Activated T-cell treated with anti-CD3 and anti-CD28 coated beads, Interleukin-2, amount 50 U/mL, for 48 hours (primary cell): ENCODE measurements at places on chromosomes 6 and 20.

DNA sequence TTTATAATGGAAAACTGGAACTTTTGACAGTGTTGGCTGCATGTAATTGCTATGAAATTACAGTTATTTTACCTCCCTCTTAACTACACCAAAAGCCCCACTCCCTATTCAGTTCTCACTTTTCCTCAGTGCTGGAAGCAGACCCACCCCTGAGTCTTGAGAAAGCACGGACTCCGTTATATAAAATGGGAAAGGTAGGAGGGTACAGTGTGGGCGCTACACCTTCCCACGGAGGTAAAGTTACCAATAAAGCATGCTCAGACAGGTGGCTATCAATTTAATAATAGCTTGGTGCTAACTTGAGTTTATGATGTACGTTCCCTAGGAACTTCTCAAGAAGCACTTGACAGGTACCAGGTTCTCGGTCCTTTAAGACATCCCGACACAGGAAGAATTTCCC is 59.0 kb downstream of the CLIC5 start:
- DNase-seq: no peak

DNA sequence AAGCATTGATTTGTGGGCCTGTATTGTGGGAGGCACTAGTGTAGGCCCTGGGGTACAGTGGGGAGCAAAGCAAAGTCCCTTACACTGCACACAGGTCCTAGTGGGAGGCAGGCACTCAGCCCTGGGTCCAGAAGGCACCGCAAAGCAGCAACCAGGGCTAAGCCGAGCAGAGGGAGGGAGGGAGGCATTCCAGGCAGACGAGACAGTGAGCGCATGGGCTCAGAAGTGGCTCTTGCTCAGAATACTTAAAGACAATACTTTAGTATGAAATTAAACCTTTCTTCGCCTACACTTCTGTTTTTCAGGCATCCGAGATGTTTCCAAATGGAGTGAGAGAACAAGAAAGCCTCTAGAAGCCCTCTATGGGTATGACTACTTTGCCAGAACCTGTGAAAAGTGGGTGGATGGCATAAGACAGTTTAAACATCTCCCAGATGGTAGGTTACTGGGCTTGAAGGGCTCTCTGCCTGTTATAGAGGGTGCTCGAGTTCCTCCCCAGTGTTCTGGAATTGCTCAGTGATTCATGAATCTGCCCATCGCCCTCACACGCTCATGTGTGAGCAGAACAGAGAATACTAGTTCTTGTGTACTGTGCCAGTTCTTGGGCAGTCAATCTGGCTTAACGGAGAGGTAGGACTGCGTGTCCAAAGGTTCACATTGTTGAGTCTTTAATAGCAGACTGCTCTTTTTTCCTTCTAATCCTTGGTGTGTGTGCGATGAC is 18.7 kb downstream of the BPHL start:
- DNase-seq: no peak

DNA sequence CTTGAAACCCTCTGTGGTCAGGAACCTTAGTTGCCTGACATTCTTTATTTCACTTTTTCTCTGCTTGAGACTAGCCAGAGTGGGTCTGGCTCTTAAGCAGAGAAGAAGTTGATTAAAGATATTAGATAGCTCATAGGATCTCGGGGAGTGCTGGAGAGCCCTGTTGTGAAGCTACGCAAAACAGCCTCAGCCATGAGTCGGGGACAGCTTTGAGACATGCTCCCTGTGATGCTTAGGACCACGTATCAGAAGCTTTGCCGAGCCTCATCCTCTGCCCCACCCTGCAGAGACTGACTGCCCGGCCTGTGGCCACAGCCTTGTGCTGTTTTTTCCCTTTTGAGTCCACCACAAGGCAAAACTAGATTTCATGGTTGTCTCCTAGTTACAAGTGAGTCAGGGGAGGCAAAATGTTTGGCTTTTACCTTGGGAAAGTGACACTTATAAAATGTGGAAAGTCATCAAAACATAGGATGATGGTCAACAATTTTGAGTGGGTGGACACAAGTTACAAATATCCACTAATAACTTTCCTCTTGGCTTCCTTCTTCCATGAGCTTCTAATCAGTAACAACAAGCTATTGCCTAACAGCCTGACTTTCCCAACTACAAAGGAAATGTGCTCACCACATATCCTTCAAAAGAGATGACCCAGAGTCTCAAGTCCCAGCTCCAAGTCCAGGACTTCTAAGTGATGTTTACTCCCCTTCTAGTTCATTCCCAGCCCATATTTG is 108.4 kb downstream of the JAG1 start:
- DNase-seq: no peak

- no peak for DNase-seq
These were observed 90.9 kb upstream of the PREP start for GRCh38 chr6:105493736-105494135.

GRCh38 chr6:123333000-123333756 is 303.6 kb downstream of the TRDN start:
- no peak for DNase-seq

GRCh38 chr20:64110411-64111068 is 3.2 kb upstream of the NPBWR2 start:
- DNase-seq: peak; percentile 14

DNA sequence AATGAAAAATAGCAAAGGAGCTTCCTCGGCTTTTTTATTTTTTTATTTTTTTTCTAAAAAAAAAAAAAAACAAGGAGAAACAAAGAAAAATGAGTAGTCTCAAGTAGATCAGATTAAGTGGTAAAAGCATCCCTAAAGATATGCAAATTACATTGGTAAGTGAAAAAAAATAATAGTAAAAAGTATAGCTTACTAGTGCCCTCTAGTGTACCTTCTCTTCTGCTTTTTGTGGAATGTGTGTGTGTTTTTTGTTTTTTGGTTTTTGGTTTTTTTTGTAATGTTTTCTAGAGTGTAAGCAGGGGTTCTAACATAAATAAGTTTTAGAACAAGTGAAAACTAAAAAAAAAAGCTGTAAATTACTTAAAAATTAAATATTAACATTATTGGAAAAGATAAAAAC is 1062.0 kb downstream of the HACE1 start:
- DNase-seq: no peak
